ENCODE measurements at places on chromosomes 13 and 19.
A peak's percentile ranks its signal among the peaks of the same experiment; 100 is the strongest.

GRCh38 chr19:8702350-8702749 lies 3.8 kb upstream of the ACTL9 start:
- DNase-seq: peak; percentile 64

DNA sequence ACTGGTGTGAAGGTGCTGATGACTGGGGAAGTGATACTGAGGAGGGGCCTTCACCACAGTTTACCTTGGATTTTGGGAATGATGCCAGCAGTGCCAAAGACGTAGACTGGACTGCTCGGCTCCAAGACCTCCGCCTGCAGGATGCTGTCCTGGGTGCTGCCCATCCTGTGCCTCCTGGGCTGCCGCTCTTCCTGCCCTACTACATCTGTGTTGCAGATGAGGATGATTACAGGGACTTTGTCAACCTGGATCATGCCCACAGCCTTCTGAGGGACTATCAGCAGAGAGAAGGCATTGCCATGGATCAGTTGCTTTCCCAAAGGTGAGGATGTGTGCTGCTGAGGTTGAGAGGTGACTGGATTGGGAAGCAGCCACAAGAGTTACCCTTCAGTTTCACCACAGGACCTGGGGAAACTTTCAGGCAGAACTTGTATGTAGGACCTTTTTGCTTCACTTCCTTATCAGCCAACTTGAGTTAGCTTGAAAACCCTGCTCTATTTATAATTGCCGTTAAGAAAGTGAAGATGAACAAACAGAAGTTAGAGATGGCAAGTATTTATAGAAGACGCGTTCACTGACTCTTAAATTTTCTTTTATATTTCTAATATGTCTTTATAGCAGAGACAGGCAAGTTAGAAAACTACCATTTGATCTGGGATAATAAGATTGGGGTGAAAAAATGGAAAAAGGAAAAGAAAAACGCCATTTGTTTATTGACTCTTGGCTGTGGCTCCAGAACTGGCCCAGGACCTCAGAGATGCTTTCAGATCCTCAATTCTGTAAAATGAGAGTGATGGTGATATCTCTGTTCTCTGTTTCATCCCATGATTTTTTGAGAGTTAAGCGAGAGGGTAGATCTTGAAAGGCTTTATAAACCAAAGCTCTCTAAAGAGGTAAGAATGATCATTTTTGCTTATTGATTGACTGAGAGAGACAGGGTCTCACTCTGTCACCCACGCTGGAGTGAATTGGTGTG lies 5.3 kb downstream of the PDCD2L start:
- DNase-seq: no peak

- DNase-seq: no peak
Observed at GRCh38 chr13:77528834-77529500, 6.5 kb upstream of the SCEL start.

DNA sequence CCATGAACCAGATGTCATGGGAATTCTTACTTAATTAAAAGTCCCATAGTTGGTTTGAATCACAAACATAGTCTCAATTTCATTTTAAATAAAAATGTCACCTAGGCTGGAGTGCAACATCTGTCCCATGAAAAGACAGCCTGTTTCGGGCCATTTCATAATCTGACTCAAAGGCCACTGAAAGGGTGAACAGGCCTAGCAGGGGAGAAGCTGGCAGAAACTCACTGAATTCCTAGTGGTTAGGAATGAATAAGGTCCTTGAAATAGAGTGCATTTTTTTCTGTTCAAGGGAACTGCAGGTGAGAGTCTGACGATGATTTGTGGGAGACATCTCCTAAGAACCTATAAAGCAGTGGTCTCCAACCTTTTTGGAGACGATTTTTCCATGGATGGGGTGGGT lies 44.0 kb upstream of the PCCA start:
- no peak for DNase-seq

- DNase-seq: no peak
Observed at GRCh38 chr13:44117351-44117750, 237.6 kb downstream of the LACC1 start.

DNA sequence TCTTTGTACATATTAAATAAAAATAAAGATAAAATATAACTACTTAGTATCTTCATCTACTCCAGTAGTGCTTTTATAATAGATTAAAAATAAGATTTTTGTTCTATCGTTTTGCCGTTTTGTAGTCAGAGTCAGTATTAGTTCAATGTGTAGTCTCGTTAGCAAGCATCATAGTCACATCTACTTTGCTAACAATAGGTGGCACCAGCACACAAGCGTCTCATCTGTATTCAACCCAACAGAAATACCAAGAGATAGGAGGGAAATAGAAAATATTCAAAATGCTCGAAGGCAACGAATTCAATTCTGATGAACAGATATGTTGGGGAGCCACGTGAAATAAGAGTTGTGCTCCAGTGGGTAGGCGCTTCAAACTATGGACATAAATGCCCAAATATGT lies 21.4 kb upstream of the MICU2 start:
- no peak for DNase-seq

- DNase-seq: no peak
Observed at GRCh38 chr13:114234266-114234644, 442 bp upstream of the CDC16 start.

DNA sequence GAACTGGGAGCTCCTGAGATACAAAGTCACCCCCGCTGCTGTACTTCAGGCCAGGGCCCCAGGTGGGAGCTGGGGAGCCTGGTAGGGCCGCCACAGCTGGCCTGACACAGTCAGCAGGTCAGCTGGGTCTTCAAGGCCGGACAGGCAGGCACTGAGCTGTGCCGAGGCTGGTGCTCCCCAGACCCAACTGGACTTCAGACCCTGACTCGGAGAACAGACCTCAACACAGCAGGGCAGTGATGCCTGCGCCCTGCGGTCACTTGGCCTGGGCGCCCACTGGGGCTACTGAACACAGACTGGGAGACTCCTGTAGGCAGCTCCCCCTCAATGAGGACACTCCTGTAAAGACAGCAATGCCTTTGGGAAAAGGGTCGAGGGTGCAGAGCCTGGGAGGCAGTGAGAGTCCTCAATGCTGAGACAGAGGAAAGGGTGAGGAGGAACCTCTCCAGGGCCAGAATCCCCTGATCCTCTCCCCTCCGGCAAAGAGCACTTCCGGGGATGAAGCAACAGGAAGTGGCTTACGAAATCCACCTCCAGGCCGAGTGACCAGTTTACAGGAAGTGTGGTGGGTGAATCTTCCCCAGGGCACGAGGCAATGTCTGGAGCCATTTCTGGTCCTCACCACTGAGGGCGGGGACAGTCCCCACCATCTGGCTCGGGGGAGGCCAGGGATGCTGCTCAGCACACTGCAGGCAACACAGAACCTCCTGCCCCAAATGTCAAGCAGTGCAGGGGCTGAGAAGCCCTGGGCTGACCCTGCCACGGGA lies 40.8 kb upstream of the ISYNA1 start:
- DNase-seq: peak; percentile 74

DNA sequence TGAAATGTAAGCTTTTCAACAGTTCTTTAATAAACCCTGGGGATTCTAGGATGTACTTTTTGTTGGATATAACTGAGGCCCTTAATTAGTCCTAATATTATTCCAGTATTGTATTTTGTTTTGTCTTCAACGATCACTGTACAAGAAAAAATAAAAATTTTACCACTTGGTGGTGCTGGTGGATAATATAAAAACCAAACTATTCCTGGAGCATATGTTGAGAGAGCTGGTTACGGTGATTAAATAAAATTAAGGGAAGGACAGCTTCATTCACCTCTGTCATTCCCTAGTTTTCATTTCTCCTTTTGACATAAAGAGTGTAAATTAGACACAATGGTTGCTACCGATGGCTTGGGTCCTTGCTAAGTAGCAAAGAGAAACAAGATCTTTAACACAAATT lies 598.6 kb upstream of the PCDH20 start:
- DNase-seq: no peak

DNA sequence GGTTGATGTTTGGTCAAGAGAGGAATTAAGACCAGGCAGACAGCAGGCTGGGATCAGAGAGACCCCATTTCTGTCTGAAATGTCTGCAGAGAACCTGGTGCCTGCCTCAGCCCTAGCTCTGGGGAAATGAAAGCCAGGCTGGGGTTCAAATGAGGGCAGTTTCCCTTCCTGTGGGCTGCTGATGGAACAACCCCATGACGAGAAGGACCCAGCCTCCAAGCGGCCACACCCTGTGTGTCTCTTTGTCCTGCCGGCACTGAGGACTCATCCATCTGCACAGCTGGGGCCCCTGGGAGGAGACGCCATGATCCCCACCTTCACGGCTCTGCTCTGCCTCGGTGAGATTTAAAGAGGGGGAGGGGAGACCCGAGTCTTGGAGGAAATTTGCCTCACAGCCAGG lies at the start of gene LILRB4:
LILRB4 (plus strand) TSS at position 256 of the 400 bp plus-strand sequence; CDS start at position 305, 49 bp downstream.
- no peak for DNase-seq

GRCh38 chr13:40812724-40813445 lies 23.5 kb downstream of the SLC25A15 start:
- DNase-seq: no peak

- no peak for DNase-seq
Observed at GRCh38 chr19:17778968-17779929, 15.7 kb upstream of the B3GNT3 start.

DNA sequence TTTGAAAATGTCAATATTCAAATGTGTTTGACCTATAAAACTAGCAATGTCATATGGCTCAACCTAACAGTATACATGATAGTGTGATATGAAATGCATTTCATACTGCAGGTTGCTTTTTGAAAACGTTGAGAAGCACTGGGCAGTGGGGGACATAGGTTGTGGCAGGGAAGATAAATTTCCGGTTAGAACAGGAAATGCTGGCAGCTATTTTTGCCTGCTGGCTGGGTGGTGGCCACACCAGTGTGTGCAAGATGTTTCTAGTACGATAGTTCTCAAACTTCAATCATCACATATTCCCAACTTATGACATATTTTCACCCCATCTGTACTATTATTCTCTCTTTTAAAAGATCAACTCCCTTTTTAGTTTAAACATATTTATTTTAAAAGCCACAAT lies 17.2 kb downstream of the FXYD5 start:
- peak; percentile 24 for DNase-seq

DNA sequence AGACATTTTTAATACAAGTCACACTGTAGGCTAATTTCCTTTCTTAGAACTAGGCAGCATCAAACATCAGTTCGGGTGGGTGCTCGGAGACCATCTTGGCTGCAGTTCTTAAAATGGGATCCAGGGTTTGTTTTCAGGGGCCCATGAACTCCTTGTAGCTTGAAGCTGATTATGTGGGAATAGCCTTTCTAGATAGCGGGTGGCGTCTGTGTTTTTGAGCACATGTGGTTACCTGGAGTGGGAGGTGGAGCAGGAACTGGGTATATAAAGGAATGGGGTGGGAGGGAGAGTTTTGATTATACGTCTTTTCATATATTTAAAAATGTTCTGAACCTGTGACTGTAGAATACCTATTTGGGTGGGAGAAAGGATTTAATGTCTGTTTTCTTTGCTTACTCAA lies 12.9 kb downstream of the CLPTM1 start:
- no peak for DNase-seq

GRCh38 chr19:6278051-6278450 lies 1.7 kb downstream of the MLLT1 start:
- no peak for DNase-seq

DNA sequence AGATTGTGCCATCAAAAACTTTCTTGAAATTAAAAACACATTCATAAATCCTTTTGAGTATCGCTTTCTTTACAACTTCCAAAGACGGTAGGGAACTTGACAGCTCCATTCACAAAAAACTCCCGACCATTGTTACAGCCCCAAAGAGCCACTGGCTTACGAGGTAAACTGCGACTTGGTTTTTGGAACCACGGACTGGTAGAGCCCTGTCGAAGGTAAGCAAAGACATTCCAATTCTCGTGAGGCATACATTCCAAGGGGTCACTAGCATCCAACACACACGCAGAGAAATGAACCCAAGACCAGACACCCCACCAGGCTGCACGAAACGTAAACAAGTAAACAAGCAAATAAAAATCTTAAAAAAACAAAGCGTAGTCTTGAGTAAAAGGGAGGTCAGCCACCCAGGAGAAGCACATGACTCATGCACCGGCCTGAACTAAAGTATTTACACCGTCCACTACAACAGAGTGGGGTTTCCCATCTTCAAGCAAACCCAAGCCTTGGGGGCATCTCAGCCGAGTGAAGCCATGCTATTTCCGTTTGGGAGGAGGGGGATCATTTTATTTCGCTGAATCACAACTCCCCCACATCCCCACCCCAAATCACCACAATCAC lies 1.4 kb downstream of the BRD4 start:
- DNase-seq: peak; percentile 22

DNA sequence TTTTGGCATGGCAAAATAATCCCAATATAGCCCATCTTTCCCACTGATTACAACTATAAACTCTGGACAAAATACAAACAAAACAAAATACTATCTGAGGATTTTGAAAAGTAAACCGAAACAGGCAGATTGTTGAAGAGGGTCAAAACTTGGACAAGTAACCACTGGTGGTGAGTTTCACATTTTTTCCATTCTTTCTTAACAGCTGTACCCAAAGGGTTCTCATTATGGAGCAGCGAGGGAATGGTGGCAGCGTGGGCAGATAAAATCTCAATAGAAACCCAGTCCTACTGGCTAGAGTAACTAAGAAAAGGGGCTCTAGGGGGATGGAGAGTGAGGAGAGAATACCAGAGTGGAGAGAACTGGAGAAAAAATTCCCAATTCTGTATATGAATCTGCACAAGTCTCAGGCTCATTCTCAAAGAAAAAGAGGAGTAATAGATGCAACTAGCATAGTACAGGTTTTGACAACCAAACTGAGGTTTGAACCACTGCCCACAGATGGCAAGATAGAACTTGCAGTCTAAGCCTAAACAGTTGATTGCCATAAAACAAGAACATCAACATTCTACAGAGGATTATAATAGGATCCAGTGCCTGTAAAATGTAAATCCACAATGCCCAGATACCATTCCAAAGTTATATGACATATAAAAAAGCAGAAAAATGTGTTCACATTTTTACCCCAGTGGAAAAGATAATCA lies 284.5 kb downstream of the KCNRG start:
- DNase-seq: no peak

DNA sequence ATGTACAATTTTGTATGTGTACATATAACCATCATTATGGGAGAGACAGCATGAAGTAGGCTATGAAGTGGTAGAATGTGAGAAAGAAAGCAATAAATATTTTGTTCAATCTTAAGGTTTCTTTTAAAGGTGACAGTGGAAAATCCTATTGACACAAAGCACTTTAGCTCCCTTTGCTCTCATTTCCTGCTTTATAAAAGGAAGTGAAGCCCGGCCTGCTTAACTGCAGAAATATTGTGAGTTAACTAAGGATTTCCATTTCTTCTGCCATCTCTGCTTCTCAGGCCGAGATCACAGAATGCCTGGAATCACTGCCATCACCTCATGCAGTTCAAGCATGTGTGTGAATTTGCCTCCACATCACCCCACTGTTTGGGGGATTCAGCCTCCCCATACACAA lies 83.5 kb downstream of the FRY start:
- DNase-seq: no peak

- DNase-seq: no peak
Observed at GRCh38 chr19:16203256-16204004, 5.7 kb downstream of the AP1M1 start.

GRCh38 chr13:19663416-19663979 lies 30.0 kb downstream of the MPHOSPH8 start:
- DNase-seq: no peak

Measured in activated CD4-positive, alpha-beta memory T cell treated with anti-CD3 and anti-CD28 coated beads, Interleukin-2, amount 10 ng/mL, durations not matched to agents 7 days and 5 days (primary cell).